Peyer's patch (tissue), 4 donors: ENCODE measurements at places on chromosomes 6 and 20. TPM values are rescaled to one million over a fixed set of nuclear protein-coding genes. Genes with fewer than 3 reads are reported as not detected.

- DNase-seq: no peak
Observed at GRCh38 chr20:23226612-23227265, 123.9 kb upstream of the NXT1 start.

DNA sequence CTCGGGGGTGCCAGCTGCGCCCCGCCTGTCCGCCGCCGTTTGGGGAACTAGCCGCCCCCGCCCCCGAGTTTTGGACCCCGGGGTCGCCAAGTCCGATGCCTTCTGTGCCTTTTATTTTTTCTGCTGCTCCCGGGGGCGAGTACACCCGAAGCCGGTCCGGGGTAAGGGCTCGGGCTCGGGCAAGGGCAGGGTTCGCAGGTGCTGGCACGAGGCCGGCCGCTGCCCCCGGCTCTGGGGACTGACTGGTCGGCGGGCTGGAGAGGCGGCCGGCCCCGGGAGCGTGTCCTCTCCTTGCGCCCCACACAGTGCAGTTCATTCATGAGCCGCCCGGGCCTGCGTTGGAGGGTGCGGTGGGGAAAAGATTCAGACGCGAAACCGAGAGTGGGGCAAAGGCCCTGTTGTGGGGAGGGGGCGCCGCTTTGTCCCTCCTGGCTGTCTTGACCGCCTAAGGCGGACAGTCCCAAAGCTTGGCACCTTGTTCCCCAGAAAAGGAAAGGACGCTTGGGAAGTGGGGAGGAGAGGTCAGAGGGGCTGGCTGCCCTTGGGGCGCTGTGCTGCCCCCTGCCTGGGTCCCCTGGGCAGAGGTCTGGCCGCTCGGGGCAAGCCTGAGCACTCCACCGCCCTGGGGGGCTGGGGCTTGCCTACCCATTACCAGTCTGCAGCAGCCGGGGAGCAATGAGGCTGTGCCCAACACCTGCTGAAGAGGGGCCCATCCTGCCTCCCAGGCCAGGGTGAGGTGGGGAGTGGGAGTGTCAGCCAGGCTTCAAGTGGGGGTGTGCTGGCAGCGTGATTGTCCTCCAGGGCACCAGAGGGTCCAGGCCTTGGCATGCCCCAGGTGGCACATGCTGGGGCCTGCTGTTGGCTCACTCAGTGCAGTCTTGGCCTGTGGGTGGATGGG is 915 bp downstream of the TMEM63B start:
- peak; percentile 64 for DNase-seq

DNA sequence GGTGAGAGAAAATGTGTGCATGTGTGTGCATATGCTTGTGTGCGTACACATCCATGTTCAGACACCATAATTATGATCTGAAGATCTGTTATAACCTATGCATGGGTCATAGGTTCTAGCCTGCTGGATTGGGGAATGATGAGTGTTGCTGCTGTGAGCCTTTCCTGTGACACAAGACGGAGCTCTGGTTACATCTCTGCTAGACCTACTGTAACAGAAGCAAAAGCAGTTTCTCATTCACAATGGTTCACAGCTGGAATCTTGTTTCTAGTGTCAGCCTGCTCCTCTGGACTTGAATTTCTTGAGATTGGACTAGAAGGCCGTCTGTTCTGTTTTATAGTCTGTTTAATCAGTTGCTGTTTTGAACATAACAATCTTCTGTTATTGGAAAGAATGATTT is 40.1 kb downstream of the DEFB114 start:
- DNase-seq: no peak

DNA sequence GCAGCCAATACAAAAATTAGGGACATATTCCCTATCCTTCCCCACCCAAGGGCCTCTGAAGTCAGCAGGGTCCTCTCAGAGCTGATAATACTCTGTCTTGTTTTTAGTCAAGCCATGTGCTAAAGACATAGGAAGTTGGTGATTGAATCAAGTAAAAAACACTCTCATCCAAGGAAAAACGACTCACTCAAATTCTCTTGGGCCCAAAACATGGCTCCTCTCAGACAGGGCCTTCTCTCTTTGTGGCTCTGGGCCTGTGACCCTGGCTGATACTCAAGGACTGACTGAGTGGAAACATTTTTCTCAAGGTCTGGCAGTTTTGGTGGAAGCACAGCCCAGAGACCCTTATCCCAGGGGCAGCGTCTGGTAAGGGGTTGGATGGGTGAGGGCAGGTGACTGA is 5.9 kb upstream of the SCML4 start:
- DNase-seq: no peak

GRCh38 chr6:107121964-107122495 is 6.7 kb upstream of the BEND3 start:
- no peak for DNase-seq

- DNase-seq: no peak
Observed at GRCh38 chr6:68046302-68046701, 588.8 kb upstream of the ADGRB3 start.

- DNase-seq: no peak
Observed at GRCh38 chr20:9499126-9499899, 15.1 kb upstream of the LAMP5 start.

DNA sequence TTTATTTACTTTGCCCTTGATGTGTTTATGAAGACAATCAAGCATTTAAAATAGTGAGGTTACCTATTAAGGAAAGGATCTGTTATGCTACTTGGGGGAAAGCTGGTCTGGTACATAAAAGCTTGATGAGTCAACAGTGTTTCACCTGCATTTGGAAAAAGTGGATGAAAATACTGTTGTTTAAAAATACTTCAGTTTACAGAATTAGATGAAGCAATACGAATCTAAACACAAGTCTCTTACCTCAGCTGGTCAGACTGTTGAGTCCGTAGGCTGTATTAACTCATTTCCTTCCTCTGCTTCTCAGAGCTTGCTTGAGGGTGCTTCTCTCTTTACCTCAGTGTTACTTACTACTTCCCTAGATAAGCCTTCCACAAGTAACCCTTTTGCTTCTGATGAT is 36.1 kb downstream of the NKX2-4 start:
- no peak for DNase-seq

GRCh38 chr20:61813791-61814190 is 251.9 kb downstream of the TAF4 start:
- DNase-seq: no peak

GRCh38 chr6:150711584-150712504 is 112.2 kb downstream of the PLEKHG1 start:
- peak; percentile 64 for DNase-seq

DNA sequence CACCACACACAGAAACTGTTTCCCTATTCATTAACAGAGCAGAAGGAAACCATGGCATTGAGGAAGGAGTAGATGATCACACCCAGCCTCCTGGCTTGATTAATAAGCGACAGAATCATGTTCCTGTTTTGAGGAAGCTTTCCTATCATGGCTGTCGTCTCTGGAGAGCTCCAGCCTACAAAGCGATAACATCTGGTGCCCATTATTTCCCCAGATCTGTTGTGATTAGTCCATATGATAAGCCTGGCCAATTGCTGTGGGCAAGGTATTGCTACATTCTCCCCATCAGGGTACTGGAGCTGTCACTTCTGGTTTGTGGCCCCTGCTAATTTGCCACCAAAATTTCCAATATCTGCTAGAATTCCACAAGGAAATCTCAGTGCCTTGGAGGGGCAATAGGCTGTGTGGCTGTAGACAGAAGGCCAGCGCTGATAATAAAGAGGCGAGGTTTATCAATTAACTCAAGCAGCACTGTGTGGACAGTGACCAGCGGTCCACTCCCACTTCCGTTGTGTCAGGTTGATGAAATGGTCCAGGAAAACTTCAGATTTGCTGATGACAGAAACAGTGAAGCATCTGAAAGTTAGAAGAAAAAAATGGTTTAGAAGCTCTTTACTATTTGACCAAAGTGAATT is 66.4 kb downstream of the OLIG3 start:
- no peak for DNase-seq

GRCh38 chr20:62678553-62678952 is 30.1 kb upstream of the NTSR1 start:
- DNase-seq: no peak

DNA sequence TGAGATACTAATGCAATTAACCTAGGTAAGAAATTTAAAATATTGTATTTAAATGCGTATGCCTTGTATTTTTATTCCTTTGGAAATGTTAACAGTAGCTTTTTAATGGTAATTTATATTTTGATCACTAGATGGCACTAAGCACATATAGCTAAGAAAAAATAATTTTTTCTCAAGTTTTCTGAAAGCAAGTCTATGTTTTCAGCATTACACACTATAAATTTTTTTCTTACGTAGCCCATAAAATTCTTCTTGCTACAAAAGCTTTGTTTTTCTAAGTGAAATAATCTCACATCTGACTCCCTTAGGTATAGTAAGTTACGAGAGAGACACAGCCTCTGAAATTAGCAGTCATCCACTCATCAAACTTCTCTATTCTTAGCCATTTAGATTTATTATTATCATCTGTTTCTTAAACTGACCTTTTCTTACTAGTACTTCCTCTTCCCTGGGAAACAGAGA is 35.7 kb downstream of the TSPYL4 start:
- no peak for DNase-seq

DNA sequence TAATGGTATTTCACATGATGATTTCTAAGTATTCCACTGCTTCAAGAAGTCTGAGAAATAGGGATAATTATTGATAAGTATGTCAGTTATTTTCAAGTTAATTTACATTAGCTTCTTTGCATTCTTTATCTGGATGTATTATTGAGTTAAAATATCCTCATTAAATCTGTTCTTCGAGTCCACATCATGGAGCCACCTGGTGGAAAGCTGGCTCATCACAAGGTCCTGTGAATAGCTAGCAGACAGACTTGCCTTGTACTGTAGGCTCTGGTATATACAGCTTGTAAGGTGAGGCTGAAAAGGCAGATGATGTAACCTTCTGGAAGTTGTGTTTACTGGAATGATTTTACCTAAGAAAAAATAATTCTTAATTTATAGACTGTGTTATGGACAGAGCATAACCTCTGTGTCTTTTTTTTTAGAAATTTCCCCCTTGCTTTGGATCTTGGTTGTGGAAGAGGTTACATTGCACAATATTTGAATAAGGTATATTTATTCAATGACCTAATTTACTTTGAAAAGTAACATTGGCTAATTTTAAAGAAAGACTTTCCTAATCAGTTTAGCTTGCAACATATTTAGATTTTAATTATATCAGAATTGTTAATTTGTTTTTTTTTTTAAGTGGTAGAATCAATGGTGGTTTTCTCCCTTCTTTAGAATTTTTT is 3.5 kb downstream of the NDUFAF5 start:
- DNase-seq: peak; percentile 71

GRCh38 chr6:70563530-70563929 is 3.2 kb upstream of the SDHAF4 start:
- no peak for DNase-seq

DNA sequence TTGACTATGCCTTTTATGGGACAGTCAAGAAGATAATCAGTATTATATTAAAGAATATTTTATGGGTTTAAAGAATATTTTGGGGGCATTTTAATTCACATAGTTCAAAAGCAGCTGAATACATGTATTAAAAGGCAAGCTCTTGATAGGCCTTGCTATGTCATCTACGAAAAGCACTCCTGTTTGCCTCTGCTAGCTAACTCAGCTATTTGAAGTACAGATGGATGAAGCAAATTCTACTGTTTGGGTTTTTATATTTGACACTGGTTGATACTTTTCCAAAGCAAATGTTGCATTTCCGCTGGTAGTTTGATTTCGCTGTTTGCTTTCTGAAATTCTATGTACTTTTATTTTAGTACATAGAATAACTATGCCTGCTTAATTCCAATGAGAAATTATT is 47.0 kb downstream of the SLC22A3 start:
- no peak for DNase-seq

MTFR2 gene
- total RNA-seq: 2.1 TPM

EPPIN gene
- not detected for total RNA-seq

SOX18 gene
- 3.4 TPM for total RNA-seq

NNAT gene
- total RNA-seq: not detected

C6orf163 gene
- 6.8 TPM for total RNA-seq

MYBL2 gene
- 2.2 TPM for total RNA-seq

TGM2 gene
- total RNA-seq: 31.4 TPM

COL11A2 gene
- total RNA-seq: not detected

TTBK1 gene
- 2.4 TPM for total RNA-seq

GRM1 gene
- not detected for total RNA-seq

CCN6 gene
- not detected for total RNA-seq

ADGRF1 gene
- 13.5 TPM for total RNA-seq

FAM210B gene
- total RNA-seq: 21.4 TPM

HSPA1L gene
- total RNA-seq: 1.5 TPM

TBX18 gene
- 1.9 TPM for total RNA-seq
